Body of pancreas (tissue), 4 donors: ENCODE measurements at places on chromosomes 7 and 10.

DNA sequence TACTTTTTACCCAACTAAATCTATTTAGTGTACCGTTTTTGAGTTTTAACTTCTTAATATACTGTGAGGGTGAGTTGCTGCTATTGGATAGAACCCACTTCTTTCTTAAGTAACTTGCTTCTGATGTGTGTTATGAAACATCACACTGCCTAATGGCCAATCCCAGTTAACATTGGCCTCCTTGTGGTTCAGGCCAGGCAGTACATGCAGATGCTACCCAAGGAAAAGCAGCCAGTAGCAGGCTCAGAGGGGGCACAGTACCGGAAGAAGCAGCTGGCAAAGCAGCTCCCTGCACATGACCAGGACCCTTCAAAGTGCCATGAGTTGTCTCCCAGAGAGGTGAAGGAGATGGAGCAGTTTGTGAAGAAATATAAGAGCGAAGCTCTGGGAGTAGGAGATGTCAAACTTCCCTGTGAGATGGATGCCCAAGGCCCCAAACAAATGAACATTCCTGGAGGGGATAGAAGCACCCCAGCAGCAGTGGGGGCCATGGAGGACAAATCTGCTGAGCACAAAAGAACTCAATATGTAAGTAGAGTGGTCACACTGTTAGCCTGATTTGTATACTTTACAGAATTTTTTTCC, 39.7 kb downstream of the TES start:
- DNase-seq = no peak

- DNase-seq = no peak
These were observed 238.7 kb downstream of the PLXNA4 start for GRCh38 chr7:132337450-132338080.

DNA sequence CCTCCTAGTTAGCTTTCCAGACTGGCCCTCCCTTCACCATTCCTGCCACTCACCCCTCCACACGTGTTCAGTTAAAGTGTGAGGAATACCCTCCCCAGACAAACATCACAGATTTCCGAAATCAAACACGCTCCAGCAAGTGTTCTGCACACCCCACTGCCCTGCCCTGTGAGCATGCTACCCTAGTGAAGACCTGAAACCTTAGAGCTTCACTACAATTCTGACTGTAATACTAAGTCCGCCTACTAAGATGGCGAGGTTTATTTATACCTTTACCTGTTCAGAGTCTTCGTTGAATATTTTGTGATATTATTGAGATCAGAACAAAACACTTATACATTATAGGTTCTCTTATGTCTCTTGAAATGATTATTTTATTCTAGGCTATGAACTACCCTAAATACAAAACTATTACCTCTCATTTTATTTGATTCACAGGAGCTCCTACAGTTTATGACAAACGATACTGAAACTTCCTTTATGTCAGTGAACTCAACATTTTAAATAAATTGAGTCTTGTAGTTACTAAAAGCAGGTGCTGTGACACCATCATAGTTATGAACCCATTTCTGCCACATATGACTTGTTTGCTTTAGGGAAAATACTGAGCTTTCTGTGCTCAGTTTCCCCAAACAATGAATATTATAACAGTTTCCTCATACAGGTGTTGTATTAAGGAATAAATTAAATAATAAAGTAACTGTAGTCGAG, 8.6 kb downstream of the SCIN start:
- no peak for DNase-seq

GRCh38 chr7:78435355-78435754, 636.8 kb downstream of the PHTF2 start:
- no peak for DNase-seq

DNA sequence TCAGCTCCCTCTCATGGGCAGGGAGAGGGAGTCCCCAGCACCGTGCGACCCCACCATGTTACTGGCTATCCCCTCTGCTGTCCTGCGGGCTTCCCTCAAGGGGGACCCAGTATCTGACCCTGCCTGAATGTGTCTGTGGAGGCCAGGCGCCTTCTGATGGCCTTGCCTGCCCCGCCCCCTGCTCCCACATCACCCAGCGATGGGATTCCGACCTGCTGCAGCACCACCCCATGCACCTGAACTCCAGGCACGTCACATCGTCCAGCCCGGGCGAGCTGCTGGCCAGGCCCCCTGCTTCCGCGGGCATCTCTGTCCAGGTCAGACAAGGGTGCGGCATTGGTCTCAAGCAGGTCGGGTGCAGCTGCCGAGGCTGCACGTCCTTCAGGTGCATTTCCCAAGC, 19.0 kb downstream of the LRRC27 start:
- DNase-seq = no peak

DNA sequence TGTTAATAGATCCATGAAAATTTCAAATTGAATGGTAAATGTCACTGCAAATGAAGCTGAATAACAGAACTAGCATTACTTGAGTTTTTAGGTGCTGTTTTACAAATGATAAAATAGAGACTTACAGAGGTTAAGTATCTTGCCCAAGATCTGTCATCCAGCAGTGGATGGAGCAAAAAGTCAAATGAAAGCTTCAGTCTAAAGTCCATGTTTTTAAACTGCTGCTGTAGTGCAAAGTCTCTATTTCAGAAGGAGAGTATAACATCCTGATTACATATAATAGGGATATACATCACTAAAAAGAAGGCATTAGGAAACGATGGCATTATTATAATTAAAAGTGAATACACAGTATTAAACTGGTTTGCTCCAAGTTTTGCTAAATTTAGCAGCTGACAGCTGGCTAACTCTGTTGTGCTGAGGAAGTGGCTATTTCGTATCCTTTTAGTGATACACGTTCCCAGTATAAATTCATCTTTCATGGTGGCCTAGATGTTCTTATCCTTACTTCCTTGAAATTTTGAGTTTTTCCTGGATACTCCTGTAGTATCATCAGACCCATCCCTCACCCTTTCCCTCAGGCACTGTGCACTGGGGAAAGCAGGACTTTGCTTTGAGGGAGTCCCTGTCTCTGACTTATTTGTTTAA, 603.2 kb downstream of the MAGI2 start:
- no peak for DNase-seq

GRCh38 chr10:122062831-122063674, 74.1 kb downstream of the TACC2 start:
- peak; percentile 93 for DNase-seq

GRCh38 chr7:28123752-28124151, 56.8 kb downstream of the JAZF1 start:
- no peak for DNase-seq

DNA sequence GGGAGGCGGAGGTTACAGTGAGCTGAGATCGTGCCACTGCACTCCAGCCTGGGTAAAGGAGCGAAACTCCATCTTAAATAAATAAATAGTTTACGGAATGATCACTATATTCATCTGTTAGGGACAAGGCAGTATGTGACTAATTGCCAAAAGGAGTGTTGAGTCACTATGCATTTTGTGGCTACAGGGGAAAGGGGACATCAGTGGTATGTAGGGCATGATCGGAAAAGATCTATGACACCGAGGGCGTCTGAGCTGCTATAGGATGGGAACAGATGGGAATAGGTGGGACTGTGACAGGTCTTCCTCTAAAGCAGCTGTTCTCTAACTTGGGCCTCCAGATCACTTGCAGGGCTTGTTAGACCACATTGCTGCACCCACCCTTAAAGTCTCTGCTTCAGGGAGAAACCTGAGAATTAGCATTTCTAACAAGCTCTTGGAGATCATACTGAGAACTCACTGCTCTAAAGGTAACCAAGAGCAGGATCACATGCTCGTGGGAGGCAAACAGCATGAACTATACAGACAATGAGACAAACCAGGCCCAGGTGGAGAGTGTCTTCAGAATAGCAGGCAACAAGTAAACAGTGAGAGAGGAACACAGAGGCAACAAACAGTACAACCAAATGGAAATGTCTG, 65.1 kb upstream of the ITGA8 start:
- DNase-seq = no peak

- DNase-seq = no peak
These were observed 11.7 kb upstream of the TRIM8 start for GRCh38 chr10:102632394-102633111.

DNA sequence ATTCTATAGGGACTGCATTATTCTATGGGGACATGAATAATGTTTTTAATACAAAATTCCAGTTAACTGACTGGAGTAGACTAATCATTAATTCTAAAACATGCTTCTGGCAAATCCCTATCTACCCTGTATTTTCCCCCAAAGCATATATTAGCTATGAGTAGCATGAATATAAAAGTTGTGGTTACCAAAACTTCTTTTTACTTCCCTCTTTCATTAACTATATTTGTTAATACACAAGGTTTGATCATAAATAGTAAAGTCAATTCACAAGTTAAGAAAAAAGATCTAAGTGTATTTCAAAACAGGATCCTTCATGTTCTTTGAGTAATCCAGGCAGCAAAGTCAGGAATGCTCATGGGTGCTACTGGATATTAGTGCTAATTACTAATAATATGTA, 2.9 kb upstream of the RALA start:
- no peak for DNase-seq

DNA sequence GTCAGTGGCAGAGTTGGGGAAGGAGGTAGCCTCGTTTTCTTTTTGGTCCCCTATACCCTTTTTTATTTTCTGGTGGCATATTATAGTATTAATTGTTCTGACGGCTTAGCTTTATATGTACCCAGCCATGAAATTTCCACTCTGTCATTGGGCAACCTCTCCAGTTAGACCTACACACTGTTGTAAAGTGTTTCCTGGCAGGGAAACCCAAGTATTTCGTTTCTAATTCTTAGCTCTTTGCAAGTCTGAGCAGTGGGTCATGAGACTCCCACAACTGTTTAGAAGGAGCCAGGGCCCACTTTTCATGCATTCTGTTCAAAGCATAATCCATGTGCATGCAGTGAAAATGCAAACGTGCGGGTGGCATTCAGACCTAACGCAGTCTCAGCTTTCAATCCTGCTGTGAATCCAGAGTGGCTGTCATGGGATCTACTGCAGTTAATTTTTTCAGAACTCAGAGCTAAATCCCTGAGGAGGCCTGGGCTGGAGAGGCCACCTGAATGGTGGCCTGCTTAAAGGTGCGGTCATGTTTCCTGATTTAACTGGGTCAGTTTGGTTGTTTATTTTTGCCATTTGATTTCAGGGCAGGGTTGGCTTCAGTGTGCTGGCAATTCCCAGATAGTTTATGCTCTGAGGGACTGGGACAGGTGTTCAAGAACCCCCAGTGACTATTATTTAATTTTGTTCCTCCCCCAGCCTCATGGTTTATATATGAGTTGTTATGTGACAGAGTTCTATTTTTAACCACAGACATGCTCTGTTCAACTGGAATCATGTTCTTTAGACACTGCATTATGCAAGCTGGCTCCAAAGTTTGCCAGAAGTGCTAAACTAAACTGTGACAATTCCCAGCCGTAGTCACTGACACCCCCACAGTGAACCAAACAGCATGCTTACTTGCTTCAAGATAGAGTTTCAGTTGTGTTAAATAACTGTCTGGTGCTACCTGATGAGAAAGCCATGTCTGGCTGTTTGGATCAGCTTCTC, 27.4 kb upstream of the SYPL1 start:
- DNase-seq = no peak

- peak; percentile 96 for DNase-seq
These were observed 34.1 kb downstream of the NET1 start for GRCh38 chr10:5446390-5446926.

GRCh38 chr7:521221-522070, 1.8 kb upstream of the PDGFA start:
- DNase-seq = peak; percentile 73

- DNase-seq = no peak
These were observed 119.8 kb downstream of the SMURF1 start for GRCh38 chr7:99024066-99024465.

GRCh38 chr7:157877298-157878090, 540.7 kb downstream of the DNAJB6 start:
- no peak for DNase-seq

GRCh38 chr7:132806834-132807233, 230.6 kb upstream of the PLXNA4 start:
- DNase-seq = no peak
